ENCODE measurements at places on chromosomes 2 and 18.

DNA sequence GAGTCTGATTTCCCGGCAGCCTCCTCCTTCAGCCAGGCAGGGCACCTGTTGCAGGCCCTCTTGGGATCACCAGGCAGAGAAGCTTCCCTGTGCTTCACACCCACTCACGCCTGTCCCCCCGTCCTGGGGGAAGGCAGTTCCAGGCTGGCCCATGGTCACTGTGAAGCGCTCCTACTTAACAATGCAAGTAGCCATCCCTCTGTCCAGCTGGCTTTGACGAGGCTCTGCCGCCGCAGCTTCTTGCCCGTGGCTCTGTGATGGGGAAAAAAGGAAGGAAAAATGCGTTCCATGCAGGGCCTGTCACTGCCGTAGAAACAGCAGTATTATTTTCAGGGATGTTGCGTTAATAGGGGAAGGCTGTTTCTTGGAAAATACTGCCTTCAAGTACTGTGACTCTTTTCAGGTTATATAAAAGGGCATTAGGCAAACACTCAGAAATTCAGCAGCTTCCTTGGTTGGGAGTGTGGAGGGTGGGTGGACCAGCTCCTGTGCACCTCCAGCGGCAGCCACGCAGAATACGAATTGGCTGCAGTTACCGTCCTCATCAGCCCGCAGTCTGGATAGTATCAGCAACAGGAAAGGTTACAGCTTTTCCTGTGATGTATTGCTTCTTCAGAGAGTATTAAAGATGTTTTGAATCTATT is 232.3 kb downstream of the KLHL29 start:
- DNase-seq, result no peak

- no peak for DNase-seq
Measured at GRCh38 chr2:225737556-225737955, 338.0 kb downstream of the NYAP2 start.

GRCh38 chr2:9205963-9206948 is at the start of gene ASAP2:
Gene ASAP2, plus strand, starts transcription at chr2:9206812. Its CDS starts 293 bp downstream, at chr2:9207105.
- no peak for DNase-seq

- no peak for DNase-seq
Measured at GRCh38 chr18:45416168-45416567, 199.1 kb upstream of the SLC14A2 start.

- no peak for DNase-seq
Measured at GRCh38 chr2:144512891-144513351, 7.0 kb downstream of the ZEB2 start.

DNA sequence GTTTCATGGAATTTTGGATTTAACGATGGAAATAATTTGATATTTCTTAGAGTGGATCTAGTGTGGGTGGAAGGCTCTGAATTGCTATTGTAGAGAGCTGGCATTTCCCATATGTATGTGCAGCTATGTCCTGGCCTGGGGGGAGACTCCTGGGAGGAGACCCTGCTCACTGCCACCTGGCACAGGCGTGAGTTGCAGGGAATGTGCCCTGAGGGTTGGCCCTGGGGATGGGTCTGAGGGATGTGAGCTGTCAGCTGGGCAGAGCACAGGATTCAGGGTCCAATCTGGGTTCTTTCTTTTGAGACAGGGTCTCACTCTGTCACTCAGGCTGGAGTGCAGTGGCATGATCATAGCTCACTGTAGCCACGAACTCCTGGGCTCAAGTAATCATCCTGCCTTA is 120.2 kb downstream of the CLIP4 start:
- no peak for DNase-seq

DNA sequence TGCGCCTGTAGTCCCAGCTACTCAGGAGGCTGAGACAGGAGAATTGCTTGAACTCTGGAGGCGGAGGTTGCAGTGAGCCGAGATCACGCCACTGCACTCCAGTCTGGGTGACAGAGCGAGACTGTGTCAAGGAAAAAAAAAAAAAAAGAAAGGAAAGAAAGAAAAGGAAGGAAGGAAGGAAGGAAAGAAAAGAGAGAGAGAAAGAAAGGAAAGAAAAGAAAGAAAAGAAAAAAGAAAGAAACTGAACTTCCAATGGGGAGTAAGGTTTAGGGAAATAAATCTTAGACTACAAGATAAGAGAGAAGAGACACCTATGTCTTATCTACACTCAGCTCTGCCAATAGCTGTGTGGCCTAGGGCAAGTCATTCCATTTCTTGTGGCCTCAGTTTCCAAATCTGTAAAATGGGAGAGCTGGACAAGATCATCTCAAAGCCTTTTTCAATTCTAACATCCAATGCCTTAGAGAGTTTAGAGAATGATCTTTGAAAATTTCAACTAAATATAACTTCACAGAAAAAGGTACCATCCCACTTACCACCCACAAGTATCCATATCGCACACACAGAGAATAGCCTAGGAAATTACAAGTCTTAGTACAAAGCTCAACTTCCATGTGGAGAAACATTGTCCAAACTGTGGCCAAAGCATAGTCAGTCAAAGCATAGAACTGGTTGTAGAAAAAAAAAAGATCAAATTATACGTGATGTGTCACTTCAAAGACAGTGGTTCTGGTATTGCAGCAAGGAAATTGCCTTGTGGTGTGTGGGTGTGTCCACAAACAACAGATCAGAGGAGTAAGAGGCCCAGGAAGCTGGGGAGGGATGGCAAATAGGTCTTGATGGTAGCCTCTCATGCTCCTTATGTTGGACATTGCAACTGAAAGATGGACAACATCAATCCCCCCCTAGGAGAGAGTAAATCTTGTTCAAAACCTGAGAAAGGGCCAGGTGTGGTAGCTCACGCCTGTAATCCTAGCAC is 42.4 kb downstream of the SLC14A2 start:
- DNase-seq, result no peak

GRCh38 chr2:5915881-5916310 is 223.7 kb downstream of the SOX11 start:
- no peak for DNase-seq

DNA sequence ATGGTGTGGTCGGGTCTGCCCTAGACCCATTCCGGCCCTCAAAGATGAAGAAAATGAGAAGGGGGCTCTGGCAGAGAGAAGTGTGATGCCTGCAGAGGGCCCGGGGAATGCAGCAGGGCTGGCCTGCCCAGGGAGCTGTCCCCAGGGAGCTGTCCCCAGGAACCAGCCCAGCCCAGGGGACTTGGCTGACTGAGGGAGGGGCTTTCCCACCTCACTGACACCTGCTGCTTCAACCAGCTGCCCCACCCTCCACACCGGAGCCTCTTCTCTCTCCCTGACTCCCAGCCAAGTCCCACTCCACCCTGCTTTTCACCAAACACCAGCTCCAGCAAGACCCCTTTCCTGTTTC is 111.2 kb downstream of the STPG4 start:
- no peak for DNase-seq

DNA sequence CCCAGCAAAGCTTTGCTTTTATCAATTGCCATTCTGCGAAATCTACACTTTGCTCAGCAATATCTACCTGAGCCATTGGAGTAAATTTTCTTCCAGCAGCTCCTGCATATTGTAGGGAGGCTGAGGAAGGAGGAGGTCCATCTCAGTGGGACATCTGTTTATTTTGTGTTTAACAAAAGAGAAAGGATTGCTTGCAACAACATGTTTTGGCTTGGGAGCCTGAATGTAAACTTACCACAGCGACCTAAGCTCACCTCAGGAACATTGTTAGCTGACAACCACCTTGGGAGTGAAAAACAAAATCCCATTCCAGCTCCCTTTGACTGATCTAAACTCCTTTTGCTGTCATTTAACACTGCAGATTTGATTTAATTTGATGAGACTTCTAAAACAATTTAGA is 356.1 kb downstream of the SS18 start:
- no peak for DNase-seq

- no peak for DNase-seq
Measured at GRCh38 chr2:171706152-171706803, 19.0 kb downstream of the DYNC1I2 start.

DNA sequence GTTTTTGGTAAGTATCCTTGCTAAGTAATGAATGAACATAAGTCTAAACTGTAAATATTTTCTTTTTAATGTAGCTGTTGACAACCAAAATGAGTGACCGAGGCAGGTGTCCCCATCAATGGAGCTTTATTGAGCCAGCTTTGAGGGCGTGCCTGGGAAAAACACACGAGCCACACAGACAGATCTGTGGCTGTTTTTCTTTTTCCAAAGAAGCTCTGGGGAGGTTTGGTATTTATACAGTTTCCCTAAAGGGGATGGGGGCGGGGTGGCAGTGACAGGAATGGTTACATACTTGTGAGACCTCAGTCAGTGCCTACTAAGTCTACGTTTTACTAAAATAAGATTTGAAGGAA is 11.2 kb downstream of the DBI start:
- no peak for DNase-seq

- DNase-seq, result no peak
Measured at GRCh38 chr2:105518897-105519296, 120.0 kb upstream of the FHL2 start.

GRCh38 chr18:12324991-12325725 is 17.1 kb downstream of the TUBB6 start:
- DNase-seq, result no peak

DNA sequence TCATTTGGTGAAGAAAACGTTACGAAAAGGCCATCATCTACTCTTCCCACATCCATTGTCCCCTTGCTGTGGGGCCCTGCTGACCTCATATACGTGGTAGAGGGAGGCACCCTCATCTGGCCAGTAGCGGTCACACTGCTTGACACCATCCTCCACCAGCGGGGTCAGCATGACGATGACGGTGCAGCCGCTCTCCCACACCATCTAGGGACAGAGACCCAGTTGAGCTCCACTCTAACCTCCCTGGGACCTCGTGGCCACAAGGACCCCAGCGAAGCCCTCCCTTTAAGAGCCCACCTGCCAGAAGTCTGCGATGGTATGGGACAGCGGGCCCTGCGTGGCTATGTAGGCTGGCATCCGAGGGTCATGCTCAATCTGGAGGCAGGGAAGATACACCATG is 13.1 kb downstream of the PTPRN start:
- DNase-seq, result no peak
